ENCODE measurements at places on chromosomes 12 and 14.

DNA sequence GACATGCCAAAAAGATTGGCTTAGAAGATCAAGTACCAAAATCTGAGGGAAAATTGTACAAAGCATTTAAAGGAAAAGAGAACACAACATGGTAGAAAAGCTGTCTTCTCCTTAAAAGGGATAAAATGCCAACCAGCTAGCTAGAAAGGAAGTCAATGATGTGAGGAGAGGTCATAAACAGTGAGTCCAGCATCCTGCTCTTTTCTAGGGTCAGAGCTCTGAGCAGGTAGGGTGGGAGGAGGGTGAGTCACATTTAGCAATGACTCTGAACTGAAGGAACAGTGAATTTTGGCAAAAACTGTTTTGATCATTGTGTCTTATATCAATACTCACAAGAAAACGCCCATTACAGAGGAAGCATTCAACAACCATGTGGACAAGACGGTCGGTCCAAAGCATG, 322.3 kb downstream of the DAD1 start:
- no peak for DNase-seq

- DNase-seq = no peak
Observed at GRCh38 chr14:67644428-67644827, 24.7 kb downstream of the ARG2 start.

- peak; percentile 68 for DNase-seq
Observed at GRCh38 chr12:111221062-111222026, 147.6 kb downstream of the PHETA1 start.

GRCh38 chr12:99390707-99391106, 256.8 kb upstream of the GARIN6 start:
- no peak for DNase-seq

GRCh38 chr12:94276725-94277124, 128.3 kb downstream of the PLXNC1 start:
- no peak for DNase-seq

DNA sequence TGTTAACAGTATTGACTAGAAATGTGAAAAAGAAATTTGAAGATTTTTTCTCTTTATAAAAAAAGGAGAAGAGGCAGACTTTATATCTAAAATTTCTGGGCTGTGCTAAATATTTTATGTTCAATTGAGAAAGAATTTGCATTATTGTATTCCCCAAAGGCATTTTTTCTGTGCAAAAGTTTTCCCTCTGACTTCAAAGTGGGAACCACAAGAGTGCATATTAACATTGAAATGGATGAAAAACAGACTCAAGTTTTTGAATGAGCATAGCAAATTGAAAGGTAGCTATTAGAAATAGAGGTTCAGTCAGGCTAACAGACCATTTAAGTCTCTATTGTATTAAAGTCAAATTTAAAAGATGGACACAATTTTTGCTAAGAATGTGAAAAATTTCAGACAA, 95.2 kb downstream of the RASSF9 start:
- no peak for DNase-seq

GRCh38 chr14:72677664-72678063, 216.2 kb downstream of the DPF3 start:
- no peak for DNase-seq

GRCh38 chr14:92973261-92973797, 50.4 kb downstream of the CHGA start:
- DNase-seq = peak; percentile 13

GRCh38 chr12:132638541-132639408, 20.2 kb downstream of the P2RX2 start:
- peak; percentile 44 for DNase-seq

GRCh38 chr14:68654471-68654941, 138.4 kb downstream of the ZFP36L1 start:
- no peak for DNase-seq

- DNase-seq = no peak
Observed at GRCh38 chr14:74539503-74539902, 45.9 kb downstream of the ISCA2 start.

DNA sequence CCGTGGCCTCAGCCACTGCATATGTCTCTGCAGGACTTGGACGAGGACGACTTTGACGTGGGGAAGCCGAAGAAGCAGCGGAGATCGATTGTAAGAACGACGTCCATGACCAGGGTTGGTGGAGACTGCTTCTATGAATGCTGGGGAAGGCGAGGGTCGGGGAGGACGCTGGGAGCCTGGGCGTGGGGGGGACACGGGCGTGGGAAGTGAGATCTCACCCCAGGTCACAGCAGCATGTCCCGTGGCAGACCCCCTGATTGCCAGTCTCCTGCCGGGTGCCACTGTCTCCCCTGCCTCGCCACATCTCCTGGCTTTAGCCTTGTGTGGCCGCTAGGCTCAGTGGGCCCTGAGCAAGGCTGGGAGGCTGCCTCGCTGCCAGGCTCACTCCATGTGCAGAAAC, 29.9 kb upstream of the TEX22 start:
- DNase-seq = no peak

DNA sequence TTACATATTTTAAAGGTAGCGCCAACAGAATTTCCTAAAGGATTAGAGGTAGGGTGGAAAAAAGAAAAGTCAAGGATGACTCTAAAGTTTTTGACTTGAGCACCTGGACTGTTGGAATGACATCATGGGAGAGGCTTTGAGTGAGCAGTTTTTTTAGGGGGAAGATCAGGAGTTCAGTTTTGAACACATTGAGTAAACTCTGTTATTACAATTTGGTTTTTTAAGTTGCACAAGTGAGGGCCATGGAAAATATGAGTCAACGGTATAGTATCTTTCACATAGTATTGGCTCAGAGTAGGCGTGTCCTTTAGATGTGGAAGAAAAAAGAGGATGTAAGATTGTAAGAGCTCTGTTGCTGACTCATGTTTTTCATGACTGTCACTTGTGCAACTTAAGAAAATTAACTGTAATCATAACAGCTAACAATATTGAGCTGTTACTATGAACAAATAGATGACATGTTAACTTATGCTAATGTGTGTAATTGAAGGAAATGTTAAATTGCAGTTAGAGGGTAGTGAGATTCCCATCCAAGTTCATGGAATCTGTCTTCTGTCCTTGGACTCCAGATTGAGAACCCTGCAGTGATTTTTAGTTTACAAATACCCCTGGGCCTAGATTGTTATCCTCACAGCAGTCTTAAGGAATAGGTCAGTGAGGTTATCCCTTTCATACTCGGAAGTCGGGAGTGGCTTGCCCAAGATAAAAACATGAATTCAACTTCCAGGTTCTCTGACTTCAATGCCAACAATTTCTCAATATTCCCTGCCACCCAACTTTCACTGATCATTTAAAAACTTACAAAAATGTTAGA, 48.2 kb upstream of the ATP2B1 start:
- peak; percentile 99 for DNase-seq

- DNase-seq = no peak
Observed at GRCh38 chr12:106097011-106097410, 41.7 kb downstream of the NUAK1 start.

GRCh38 chr14:32469388-32470160, 140.5 kb downstream of the AKAP6 start:
- peak; percentile 68 for DNase-seq

DNA sequence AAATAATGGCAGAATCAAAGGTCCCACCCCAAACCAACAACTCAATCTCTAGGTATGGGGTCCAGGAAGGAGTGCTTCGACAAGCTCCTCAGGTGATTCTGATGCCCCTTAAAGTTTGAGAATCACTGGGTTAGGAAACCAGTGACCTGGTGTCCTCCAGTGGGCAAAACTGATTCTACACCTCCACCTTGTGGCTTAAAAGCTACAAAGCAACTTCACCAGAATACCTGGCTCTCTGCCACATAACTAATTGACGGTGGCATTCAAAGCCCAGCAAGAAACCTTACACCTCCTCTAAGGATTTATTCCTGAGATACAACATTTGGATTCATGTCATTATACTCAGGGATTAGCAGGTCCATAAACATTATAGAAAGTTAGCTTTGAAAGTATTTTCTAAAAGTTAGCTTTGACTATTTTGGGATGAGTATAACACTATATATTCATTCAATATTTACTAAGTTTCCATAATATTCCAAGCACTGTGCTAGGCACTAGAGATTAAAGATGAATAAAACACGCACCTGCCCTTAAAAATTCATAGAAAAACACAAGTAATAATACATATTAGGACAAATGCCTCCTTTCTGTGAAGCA, 45.4 kb downstream of the DCAF5 start:
- DNase-seq = peak; percentile 66

- DNase-seq = peak; percentile 2
Observed at GRCh38 chr12:15534322-15534721, 212.0 kb downstream of the PTPRO start.

- no peak for DNase-seq
Observed at GRCh38 chr12:41008472-41008871, 179.6 kb upstream of the PDZRN4 start.

DNA sequence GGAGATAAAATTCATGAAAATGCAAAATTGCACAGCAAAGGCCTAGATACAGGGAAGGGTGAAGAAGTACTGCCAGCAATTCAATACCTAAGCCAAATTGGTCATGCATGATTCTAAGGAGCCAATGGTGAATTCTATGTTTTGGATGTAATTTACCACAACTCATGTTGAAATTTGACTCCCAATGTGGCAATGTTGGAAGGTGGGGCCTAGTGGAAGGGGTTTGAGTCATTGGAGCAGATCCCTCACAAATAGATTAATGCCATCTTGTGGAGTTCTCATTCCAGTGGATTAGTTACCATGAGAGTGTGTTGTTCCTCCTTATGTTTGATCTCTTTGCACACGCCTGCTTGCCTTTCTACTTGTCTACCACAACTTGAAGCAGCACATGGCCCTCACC, 194.0 kb upstream of the ALG10 start:
- DNase-seq = no peak

DNA sequence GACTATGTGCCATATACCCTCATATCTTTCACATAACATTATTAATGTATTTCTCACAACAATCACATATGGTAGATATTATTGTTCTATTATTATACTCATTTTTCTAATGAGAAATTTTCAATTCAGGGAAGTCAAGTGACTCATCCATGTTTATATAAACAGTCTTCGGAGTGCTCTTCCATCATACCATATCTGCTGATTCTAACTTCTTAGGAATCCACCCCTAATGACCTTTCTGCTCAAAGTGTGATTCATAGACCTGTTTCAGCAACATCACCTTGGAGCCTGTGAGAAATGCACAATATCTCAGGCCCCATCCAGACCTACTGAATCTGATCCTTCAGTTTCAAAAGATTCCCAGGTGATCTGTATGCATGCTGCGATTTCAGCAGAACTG, 39.8 kb upstream of the OVCH1 start:
- no peak for DNase-seq

DNA sequence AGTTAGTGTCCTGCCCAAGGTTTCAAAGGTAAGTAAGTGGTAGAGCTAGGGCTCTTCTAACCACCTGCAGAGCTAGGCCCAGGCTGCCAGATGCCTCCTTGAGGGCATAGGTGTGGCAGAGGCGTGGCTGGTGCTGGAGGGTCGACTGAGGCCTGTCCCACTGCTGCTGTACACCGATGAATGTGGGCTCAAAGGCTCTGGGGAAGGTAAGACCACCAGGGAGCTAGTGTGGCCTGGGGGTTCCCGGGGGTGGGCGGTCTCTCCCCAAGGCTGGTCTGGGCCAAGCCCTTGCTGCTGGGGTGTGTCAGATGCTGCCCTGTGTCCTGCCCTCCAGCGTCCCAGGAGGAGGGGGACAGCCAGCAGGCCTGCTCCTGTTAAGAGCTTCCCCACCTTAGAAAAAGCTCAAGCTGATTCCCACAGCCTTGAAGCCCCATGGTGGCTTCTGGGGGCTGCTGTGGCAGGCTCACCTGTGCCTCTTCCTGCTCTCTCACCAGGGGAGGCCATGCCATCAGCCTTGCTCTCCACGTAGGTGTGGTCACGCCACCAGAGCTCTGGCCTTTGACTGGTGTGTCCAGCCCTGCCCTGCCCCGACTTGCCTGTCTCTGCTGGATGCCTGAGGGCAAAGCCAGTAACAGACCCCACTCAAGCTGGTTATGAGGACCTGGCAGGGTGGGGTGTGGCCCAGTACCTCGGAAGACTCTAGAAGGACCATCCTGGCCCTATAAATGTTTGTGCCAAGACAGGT, 36.8 kb downstream of the SH2B3 start:
- no peak for DNase-seq

DNA sequence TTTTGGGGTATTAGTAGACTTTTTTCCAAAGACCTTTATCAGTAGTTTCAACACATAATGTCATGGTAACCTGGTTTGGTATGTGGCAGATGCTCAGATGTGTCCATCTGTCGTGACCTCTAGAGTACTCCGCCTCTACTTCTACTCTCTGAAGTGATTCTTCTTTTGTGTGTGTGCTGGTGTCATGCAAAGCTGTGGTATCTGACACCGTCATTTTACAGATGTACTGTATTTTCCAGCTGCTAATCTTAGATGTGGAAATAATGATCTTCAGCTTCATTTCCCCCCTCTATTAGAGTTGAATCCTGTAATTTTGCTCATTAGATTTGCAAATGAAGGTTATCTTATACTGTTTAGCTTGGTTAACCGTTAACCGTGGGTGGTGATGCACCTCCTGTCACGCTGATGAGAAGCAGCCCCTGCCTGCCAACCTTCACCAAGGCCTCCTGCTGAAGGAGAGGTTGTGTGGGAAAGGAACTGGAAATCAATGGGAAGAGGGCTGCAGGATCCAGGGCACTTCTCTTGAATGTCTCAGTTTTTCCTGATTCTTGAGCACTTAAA, 222.4 kb upstream of the AMIGO2 start:
- no peak for DNase-seq

- DNase-seq = no peak
Observed at GRCh38 chr14:20997564-20997963, 1.5 kb upstream of the SLC39A2 start.

DNA sequence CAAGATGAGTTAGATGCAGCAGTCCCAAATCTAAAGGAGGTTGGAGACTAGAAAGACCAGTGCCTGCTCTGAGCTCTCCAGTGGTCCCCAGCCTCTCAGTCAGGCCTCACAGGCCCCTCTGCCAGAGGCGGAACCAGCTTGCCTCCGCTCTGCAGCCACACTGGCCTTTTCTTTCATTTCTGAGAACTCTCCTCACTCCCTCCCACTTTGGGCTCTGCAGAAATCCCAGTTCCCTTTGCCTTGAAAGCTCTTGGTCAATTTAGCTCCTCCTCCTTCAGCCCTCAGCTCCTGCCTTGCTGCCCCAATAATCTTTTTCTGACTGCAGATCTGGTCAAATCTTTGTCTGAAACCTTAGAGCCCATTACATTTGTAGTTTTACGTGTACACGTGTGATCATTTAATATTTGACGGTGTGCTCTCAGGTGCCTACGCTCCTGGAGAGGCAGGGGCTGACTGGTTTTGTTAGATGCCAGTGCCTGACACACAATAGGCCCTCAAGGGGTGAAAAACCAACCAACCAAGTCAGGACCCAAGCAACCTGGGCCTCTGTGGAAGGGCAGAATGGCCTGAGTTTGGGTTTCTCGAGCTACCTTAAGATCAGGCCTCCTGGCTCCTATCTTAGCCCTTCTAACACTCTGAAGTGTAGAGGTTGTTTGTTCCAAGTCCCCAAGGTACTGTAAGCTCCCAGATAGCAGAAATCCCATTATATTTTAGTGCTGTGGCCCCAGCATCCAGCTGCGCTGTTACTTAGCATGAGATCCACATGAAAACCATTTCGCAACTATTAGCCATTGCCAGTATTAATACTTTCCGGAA, 1.1 kb upstream of the NUDT4 start:
- no peak for DNase-seq
